ENCODE measurements at places on chromosomes 16 and 17.

DNA sequence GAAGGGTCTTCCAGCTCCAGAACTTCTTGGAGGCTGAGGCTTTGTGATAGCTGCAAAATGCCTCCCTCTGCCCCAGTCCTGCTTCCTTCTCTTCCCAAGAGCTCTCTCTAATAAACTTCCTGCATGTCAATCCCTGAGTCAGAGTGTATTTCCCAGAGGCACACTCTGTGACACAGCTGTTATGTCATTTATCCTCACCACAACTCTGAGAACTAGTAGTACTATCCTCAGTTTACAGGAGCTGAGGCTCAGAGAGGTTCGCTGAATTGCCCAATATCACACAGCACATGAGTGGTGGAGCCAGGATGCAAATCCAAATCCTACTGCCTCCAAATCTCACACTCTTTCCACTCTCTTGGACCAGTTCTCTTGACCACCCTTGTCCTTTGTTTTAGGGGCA lies 20.0 kb downstream of the UNC45B start:
- no peak overlapping the region for H3K27ac ChIP-seq
- DNase-seq, result no peak
- peaks cover 3% of the 10 kb centered on the region for H3K4me1 ChIP-seq
- no peaks in the 10 kb centered on the region for H3K27me3 ChIP-seq
- H3K4me3 ChIP-seq, result no peak overlapping the region

DNA sequence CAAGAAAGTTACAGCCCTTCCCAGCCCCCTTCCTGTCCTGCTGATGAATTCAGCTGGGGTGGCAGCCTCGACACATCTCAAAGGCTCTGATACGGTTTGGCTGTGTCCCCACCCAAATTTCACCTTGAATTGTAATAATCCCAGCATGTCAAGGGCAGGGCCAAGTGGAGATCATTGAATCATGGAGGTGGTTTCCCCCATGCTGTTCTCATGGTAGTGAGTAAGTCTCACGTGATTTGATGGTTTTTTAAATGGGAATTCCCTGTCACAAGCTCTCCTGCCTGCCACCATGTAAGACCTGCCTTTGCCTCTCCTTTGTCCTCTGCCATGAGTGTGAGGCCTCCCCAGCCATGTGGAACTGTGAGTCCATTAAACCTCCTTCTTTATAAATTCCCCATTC lies 163.2 kb upstream of the FOXF1 start:
- H3K27me3 ChIP-seq, result no peaks in the 10 kb centered on the region
- no peaks in the 10 kb centered on the region for H3K36me3 ChIP-seq
- no peak overlapping the region for H3K4me3 ChIP-seq
- H3K27ac ChIP-seq, result no peak overlapping the region
- H3K4me1 ChIP-seq, result no peaks in the 10 kb centered on the region

GRCh38 chr17:73360961-73361761 lies 49.4 kb upstream of the CDC42EP4 start:
- H3K27ac ChIP-seq, result peak overlapping the region; percentile 81
- H3K36me3 ChIP-seq, result no peaks in the 10 kb centered on the region
- peaks cover 29% of the 10 kb centered on the region for H3K4me1 ChIP-seq
- H3K27me3 ChIP-seq, result no peaks in the 10 kb centered on the region
- H3K4me3 ChIP-seq, result no peak overlapping the region

DNA sequence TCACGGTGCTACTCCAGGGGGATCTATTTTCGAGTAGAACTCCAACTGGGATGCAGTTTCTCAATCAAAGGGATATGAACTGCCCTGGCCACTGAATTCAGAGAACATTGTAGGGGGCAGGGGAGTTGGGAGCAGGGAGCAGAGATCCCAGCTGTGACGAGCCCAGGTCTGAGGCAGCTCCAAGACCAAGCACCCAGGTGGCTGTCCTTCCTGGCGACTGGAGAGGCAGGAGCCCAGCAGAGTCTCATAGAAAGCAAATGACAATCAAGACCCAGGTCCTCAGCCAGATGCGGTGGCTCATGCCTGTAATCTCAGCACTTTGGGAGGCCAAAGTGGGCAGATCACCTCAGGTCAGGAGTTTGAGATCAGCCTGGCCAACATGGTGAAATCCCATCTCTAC lies 60.1 kb downstream of the TK2 start:
- H3K36me3 ChIP-seq, result no peaks in the 10 kb centered on the region
- no peak overlapping the region for H3K4me3 ChIP-seq
- no peaks in the 10 kb centered on the region for H3K27me3 ChIP-seq
- H3K27ac ChIP-seq, result no peak overlapping the region
- peaks cover 10% of the 10 kb centered on the region for H3K4me1 ChIP-seq
- peak; percentile 7 for DNase-seq

DNA sequence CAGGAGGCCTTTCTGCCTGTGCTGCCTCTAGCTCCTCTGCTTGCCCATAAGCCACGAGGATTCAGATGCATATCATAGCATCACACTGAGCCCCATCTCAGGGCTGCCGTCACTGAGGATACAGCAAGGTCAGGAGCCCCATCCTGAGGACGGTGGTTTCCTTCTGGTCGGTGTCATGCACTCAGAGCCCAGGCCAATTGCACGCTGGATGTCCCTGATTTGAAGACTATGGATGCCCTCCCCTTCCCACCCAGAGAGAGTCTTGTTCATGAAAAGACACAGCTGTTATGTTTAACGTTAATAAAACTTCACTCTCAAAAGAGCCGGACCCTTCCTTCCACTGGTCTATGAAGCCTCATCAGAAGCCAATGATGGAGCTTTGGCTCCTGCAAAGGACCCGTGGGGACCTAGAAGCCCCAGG lies 19.9 kb downstream of the COTL1 start:
- H3K27me3 ChIP-seq, result no peaks in the 10 kb centered on the region
- H3K4me1 ChIP-seq, result peaks cover 15% of the 10 kb centered on the region
- DNase-seq, result no peak
- no peak overlapping the region for H3K27ac ChIP-seq

GRCh38 chr17:28910534-28910933 lies 7.7 kb upstream of the DHRS13 start:
- no peak for DNase-seq
- H3K4me1 ChIP-seq, result no peaks in the 10 kb centered on the region
- peaks cover 13% of the 10 kb centered on the region for H3K36me3 ChIP-seq
- H3K27ac ChIP-seq, result no peak overlapping the region
- no peaks in the 10 kb centered on the region for H3K27me3 ChIP-seq

- H3K36me3 ChIP-seq, result peaks cover 28% of the 10 kb centered on the region
- DNase-seq, result no peak
- no peaks in the 10 kb centered on the region for H3K27me3 ChIP-seq
- no peak overlapping the region for H3K27ac ChIP-seq
These were observed 7.6 kb downstream of the EME1 start for GRCh38 chr17:50380369-50381259.

DNA sequence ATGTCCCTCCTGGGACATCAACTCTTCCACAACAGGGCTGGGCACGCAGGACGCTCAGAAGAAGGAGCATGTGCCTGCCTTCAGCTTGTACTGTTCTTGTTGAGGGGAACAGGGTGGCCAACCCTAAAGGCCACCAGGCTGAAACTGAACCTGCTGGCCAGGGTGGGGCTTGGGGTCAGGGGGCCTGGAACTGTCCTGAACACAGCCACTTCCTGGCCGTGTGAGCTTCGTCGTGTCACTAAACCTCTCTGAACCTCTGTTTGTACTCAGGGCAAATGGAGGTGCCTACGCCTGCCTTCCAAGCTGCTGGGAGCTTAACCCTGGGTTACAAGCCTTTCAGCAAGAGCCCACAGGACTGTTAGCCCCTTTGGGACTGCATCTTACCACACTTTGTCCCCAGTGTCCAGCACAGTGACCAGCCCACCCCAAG lies 6.7 kb downstream of the ARHGAP27 start:
- H3K36me3 ChIP-seq, result no peaks in the 10 kb centered on the region
- peaks cover 9% of the 10 kb centered on the region for H3K27me3 ChIP-seq
- no peak for DNase-seq
- H3K27ac ChIP-seq, result no peak overlapping the region
- peaks cover 56% of the 10 kb centered on the region for H3K4me1 ChIP-seq

GRCh38 chr16:10638101-10638500 lies 56.6 kb downstream of the TEKT5 start:
- H3K27ac ChIP-seq, result no peak overlapping the region
- no peaks in the 10 kb centered on the region for H3K4me1 ChIP-seq
- H3K4me3 ChIP-seq, result no peak overlapping the region

- H3K27me3 ChIP-seq, result no peaks in the 10 kb centered on the region
- no peaks in the 10 kb centered on the region for H3K4me1 ChIP-seq
- H3K27ac ChIP-seq, result no peak overlapping the region
These were observed 111.7 kb downstream of the SDR42E1 start for GRCh38 chr16:81899601-81900000.

DNA sequence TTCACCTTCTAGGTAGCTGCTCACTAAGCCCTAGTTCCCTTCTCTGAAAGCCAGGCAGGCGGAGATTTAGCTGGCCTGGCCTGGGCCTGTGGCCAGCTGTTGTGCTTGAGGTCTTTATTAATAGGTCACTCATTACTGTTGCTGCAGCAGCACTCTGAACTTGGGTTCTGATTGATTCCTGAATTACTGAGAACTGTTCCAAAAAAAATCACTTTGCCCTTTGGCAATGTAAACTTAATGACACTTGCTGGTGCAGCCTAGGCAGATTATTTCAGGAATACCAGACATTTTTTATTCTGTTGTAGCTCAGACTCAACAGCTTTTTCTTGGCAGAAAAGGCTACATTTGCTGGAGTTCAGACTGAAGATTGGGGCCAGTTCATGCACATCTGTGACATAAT lies 2.7 kb downstream of the TOM1L1 start:
- H3K27ac ChIP-seq, result no peak overlapping the region
- peak; percentile 90 for DNase-seq
- H3K4me3 ChIP-seq, result no peak overlapping the region
- H3K4me1 ChIP-seq, result peaks cover 51% of the 10 kb centered on the region

GRCh38 chr17:49861150-49861884 lies 13.4 kb upstream of the TAC4 start:
- H3K4me1 ChIP-seq, result no peaks in the 10 kb centered on the region
- H3K36me3 ChIP-seq, result no peaks in the 10 kb centered on the region
- peak; percentile 62 for DNase-seq
- no peak overlapping the region for H3K27ac ChIP-seq

DNA sequence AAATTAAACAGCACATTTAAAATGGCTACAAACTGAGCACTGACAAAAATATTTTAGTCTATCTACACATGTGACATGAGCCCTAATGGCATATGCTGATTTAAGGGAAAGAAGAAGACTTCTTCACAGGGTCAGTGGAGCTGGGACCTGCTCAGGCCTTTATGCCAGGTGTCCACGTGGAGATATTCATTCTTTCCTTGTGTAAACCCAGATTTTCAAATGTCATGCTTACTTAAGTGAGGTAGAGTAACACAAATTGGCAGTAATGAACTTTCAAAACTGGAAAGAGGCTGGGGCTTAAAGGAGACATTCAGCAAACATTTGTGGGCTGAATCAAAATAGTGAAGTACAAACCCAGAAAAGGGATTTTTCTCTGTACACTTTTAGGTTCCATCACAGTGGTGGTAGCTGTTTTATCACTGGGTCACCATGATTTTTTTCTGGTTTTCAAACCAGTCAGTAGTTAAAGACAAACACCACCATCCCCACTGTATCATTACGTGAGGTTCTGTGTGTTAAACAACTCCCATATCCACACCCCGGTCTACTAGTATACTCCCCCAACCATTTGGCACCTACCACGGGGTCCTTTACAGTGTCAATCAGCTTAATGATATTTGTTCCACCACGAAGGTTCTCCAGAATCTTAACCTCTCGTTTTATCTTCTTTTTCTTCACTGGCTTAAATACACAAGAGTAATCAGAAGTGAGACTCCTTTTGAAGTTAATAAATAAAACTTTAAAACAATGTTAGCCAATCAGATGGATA lies 11.5 kb downstream of the CSNK2A2 start:
- no peaks in the 10 kb centered on the region for H3K4me1 ChIP-seq
- H3K36me3 ChIP-seq, result peaks cover 29% of the 10 kb centered on the region
- no peaks in the 10 kb centered on the region for H3K27me3 ChIP-seq
- no peak overlapping the region for H3K4me3 ChIP-seq
- no peak for DNase-seq

DNA sequence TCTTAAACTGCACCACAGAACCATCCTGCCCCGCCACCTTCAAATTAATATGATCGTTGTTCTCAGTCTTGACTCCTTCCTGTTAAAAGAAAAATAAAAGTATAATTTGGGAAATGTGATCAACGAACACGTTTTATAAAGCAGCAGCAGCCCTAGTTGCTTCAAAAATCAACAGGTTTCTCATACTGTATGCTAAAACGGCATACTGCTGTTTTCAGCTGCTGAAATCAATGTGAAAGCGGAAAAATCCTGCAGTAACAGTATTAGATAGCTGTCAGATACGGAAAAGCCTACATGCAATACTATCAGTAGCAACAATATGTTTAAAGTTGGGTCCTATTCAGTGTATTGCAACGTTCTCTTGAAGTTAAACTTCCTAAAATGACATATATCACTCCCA lies 1.6 kb downstream of the SUMO2 start:
- H3K4me1 ChIP-seq, result peaks cover 22% of the 10 kb centered on the region
- H3K27ac ChIP-seq, result peak overlapping the region; percentile 99
- no peak overlapping the region for H3K4me3 ChIP-seq
- no peaks in the 10 kb centered on the region for H3K36me3 ChIP-seq
- H3K27me3 ChIP-seq, result no peaks in the 10 kb centered on the region

DNA sequence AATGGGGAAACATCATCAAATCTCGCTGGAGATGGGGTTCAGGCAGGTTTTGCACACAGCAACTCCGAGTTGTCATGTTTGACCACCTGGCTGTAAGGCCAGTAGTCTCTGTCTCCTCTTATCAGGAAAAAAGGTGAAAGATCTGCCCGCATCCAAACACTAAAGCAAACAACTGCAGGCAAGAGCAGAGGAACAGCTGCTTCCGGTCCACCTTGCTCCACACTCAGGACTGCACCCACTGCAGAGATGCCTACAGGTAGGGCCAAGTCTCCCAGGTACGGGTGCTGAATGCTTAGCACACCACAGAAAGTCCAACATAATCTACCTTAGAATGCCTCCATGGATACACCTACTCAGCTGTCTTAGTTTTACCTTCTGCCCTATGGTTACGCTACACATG lies 7.3 kb downstream of the TEX2 start:
- no peak for DNase-seq
- peaks cover 94% of the 10 kb centered on the region for H3K4me1 ChIP-seq
- no peak overlapping the region for H3K4me3 ChIP-seq
- peak overlapping the region; percentile 22 for H3K27ac ChIP-seq
- H3K36me3 ChIP-seq, result no peaks in the 10 kb centered on the region
- H3K27me3 ChIP-seq, result no peaks in the 10 kb centered on the region

DNA sequence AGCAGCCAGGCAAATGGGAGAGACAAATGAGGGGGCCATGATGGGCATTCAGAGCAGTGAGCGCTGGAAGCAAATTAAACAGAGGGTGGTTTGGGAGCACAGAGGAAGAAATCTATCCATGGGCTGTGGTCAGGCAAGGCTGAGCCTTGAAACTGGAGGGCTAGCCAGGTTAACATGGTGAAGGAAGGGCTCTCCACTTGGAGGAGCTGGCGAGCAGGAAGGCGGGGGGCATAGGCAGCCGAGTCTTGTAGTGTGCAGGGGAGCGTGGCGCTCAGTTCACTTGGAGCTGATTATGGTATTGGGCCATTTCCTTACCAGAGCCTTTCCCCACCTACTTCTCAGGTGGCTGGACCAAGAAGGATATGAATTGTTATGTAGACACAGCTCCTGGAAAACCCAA lies 189.7 kb downstream of the SNX29 start:
- H3K27me3 ChIP-seq, result no peaks in the 10 kb centered on the region
- H3K4me3 ChIP-seq, result no peak overlapping the region
- DNase-seq, result no peak
- no peaks in the 10 kb centered on the region for H3K36me3 ChIP-seq
- H3K4me1 ChIP-seq, result no peaks in the 10 kb centered on the region

Measured in body of pancreas (tissue), 4 donors.